NCI-H446 treated with DMSO at 0.1 percent for 48 hours (cell line): ENCODE measurements at places on chromosomes 5 and 9.

- no peak for DNase-seq
These were observed 73.6 kb downstream of the FAM114A2 start for GRCh38 chr5:153964880-153965645.

GRCh38 chr5:61319388-61320146 lies 12.5 kb upstream of the ZSWIM6 start:
- DNase-seq, result no peak

- DNase-seq, result no peak
These were observed 1.7 kb upstream of the ALDH1A1 start for GRCh38 chr9:72954431-72955125.

- no peak for DNase-seq
These were observed 142.9 kb downstream of the NR2F1-AS1 start for GRCh38 chr5:93438124-93438523.

GRCh38 chr5:4737868-4738267 lies 402.3 kb upstream of the ADAMTS16 start:
- no peak for DNase-seq
